Amygdala (tissue), 56 donors: ENCODE measurements at places on chromosomes 6 and 20.

DNA sequence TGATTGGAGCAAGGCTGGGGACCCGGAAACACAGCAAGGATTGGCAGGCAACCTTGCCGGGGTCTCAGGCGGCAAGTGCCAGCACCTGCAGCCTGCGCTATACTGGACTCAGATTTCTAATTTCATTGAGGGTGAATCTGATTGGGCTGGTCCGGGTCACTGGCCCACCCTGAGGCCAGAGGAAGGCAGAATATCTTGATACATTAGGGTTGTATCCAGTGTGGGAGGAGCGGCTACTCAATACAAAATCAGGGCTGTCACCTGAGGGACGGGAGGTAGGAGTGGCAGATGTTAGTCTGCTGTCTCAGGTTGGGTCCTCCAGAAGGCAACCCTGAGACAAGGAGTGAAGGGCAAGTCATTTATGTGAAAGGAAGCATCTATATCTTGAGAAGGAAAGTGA lies 40.7 kb downstream of the BFSP1 start:
- DNase-seq = no peak

DNA sequence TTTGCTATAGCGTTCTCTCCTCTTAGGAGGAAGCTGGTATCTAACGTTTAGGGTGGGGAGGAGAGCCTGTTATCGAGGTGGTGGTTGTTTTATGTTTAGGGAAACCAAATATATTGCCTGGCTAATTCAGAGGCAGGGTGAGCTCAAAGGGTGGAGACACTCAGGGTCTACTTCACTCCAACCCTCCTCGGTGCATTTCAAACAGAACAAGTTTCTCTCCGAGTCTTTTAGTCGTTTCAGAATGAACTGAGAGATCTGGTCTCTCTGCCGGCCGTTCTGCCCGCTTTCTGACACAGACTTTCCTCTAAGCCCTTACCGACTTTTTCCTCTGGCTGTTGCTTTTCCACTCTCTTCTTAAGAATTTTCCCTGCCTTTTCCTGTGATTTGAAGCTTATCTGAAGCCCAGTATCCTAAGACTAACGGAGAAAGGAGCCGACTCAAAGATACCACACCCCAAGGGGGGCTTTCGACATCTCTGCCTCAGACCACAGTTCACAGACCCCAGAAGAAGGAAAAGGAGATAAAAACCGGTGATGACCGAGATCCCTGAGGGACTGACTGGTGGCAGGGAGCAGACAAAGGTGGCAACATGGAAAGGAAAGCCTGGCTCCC lies 865 bp downstream of the STK38 start:
- no peak for DNase-seq

DNA sequence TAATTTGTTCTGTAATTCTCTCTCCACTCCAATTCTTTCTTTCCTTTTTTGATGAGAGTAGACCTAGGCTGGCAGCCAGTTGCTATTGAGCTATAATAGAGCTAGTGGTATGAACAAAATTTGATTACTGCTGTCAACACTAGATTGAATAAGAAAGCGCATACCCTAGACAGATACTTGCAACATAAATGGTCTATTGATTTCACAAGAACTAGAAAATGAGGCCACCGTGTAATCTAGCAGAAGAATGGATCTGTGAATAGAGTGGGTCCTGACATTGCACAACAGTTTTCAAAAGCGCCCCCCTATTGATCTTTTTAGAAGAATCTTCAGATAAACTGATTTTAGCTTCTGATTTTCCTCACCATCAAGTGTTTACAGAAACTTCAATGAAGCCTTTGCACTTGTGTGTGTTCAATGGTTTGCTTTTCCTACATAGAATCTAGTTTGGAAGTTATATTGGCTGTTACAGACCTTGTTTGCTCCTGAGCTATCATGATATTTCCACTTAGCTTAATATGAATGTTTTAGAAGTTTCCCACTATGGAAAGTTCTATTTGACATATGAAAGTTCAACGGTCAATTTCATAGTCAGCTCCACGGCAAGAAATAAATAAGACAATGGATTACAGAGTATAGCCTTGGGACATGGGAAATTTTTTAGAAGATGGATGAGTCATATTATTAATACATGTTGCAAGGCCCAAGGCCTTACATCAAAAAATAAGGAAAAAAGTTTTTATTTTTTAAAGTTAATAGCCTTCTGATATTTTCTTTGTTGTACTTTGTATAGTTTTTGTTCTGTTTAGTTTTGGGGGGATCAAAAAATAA lies 55.6 kb downstream of the UTRN start:
- DNase-seq = no peak

GRCh38 chr6:90383196-90383822 lies 86.7 kb upstream of the BACH2 start:
- no peak for DNase-seq

DNA sequence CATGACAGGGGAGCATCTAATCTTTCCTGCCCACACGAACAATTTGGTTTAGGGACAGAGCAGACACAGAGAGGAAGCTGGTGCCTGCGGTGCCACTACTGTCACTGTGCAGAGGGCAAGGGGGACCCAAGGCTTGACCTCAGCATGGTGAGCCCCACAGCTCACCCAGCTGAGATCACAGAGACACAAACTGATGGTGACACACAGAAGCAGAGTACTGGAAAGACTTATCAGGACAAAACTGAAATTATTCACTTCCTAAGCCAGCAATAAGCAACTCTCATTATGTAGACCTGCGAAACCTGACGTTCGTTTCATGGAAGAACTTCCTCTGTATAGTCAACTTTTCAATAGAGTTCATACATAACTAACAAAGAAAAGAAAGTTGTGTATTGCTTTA lies 86.1 kb downstream of the HUS1B start:
- DNase-seq = no peak

DNA sequence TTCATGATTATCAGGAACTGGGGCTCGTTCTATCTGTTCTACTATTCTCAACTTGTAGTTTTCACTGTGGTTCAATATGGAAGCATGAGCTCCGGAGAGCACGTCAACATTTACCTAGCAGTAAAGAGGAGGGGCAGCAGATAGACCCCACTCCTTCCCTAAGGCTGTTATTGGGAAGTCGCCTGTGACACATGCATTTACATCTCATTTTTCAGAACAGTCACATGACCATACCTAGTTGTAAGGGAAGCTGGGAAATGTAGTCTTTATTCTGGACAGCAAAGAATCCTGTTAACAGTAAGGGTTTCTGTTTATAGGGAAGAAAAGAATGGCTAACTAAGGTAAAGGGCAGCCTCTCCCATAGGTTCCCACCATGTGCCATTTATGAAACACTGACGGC lies 158.3 kb downstream of the ZFP64 start:
- no peak for DNase-seq
